Mesenchymal stem cell (in vitro differentiated cells and primary cell): ENCODE measurements at places on chromosomes 5 and 9.

DNA sequence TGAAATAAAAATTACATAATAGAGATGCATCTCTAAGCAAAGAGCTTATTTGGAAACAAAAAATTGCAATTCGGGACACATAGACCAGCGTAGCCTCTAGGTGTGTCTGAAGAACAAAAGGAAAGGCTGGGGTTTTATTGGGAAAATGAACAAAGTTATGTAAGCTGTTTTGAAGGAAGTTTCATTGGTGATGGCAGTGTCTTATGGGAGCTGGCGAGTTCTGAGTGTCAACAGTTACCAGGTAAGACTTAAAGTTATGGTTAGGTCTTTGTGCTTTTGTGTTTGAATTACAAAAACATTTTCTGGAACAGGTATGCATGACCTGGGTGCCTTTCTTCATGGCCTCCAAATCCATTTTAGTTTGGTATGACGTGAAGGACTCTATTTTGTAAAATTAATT, 48.9 kb downstream of the SLC27A6 start:
- no peak for DNase-seq

- peak; percentile 48 for DNase-seq
Observed at GRCh38 chr5:54243483-54244080, 66.8 kb downstream of the ARL15 start.

DNA sequence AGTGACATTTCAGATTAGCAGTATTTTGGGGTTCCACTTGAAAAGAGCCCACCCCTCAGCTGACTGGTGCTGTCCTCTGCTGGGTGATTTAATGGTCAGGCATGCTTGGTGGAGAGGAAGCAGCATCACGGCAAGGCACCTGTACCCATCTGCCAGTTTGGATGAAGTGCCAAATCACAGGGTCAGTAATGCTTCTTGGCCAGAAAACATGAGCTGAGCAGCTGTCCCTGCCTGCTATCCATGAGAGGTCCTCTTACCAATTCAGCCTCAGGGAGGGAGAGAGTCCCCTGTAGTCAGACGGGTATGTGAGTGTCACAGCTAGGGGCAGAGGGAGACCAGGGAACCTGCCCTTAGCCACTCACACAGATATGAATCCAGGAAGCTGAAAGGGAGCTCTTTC, 137.9 kb downstream of the SEC61B start:
- DNase-seq = no peak

DNA sequence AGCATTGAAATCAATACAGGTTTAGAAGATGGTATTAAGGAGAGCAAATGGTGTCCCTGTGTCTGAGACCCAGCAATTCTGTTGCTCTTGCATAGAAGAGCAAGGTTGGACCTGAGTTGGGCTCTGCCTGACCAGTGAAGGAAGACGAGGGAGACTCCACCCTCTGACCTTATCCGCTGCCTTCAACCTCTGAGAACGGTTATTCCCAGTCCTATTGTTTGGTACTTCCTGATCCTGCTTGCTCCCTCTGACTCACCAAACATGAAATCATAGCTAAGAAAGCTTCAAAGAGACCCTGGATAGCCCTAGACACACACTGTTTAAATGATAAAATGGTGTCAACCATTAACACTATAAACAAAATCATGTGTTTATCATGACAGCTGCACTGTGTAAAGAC, 218.5 kb downstream of the PLK2 start:
- DNase-seq = no peak

GRCh38 chr9:123157221-123157620, 111.2 kb downstream of the STRBP start:
- peak; percentile 6 for DNase-seq
